Activated CD4-positive, alpha-beta T cell treated with anti-CD3 and anti-CD28 coated beads, Interleukin-2, amount 10 ng/mL, durations not matched to agents 24 days and 14 days (primary cell): ENCODE measurements at places on chromosomes 2 and 18. TPM values are rescaled to one million over a fixed set of nuclear protein-coding genes. Genes with fewer than 3 reads are reported as not detected.
A peak's percentile ranks its signal among the peaks of the same experiment; 100 is the strongest.

The RFTN2 gene
- not detected in 2 replicates for total RNA-seq

The ERICH2 gene
- not detected in 2 replicates for total RNA-seq

The TLX2 gene
- total RNA-seq, result 0.54 and 0.70 TPM in 2 replicates

The MAP3K19 gene
- total RNA-seq, result not detected in 2 replicates

The DGKD gene
- 49.1 and 52.8 TPM in 2 replicates for total RNA-seq

The MAPRE2 gene
- total RNA-seq, result 46.8 and 52.5 TPM in 2 replicates

The CDH2 gene
- total RNA-seq, result 0.07 TPM in 1 of 2 replicates, not detected in the other

The USP40 gene
- total RNA-seq, result 11.3 and 12.8 TPM in 2 replicates

The OSR1 gene
- total RNA-seq, result not detected in 2 replicates

The STAT4 gene
- 47.9 and 50.8 TPM in 2 replicates for total RNA-seq

The MBD2 gene
- total RNA-seq, result 195 and 200 TPM in 2 replicates

The EPAS1 gene
- 16.2 and 19.4 TPM in 2 replicates for total RNA-seq

The CYBRD1 gene
- total RNA-seq, result 4.7 and 5.1 TPM in 2 replicates

The ASB18 gene
- not detected in 2 replicates for total RNA-seq

The TEKT4 gene
- total RNA-seq, result 0.43 and 0.49 TPM in 2 replicates

DNA sequence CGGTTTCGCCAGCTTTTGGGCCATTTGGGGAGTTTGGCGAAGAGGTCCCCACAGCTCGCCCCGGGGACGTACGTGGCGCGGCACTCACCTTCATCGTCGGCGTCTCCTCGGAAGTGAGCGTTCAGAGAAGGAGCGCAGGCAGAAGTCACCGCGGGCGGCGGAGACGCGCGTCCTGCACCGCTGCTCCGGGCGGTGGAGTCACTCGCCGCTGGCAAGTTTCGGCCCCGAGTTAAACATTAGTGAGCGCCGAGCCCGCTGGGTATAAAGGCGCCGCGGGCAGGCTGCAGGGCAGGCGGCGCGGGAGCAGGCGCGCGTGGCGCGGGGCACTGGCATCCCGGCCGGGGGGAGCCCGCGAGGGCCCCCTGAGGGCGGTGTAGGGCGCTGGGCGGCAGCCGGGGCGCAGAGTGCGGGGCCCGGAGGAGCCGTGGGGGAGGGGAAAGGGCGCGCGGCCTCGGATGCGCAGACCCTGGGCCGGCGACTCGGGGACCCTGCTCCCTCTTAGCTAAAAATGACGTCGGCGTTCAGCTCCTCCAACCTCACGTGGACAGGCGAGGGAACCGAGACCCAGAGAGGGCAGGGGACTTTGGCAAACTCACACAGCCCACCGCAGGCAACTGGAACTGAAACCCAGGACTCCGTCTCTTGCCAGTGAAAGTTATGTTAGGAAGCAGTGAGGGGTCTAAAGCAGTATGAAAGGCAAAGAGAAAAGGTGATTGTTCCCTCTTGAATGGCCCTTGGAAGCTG, at the start of gene DPP4:
Gene DPP4, minus strand, starts transcription at position 328 of the 744 bp plus-strand sequence. Its CDS starts 234 bp downstream, at position 94.
- H3K4me3 ChIP-seq, result peak within 1 kb of the TSS; percentile 95
- H3K27ac ChIP-seq, result peak within 1 kb of the TSS; percentile 96
- DNase-seq, result peak; percentile 89
- H3K36me3 ChIP-seq, result peaks cover 60% of the 10 kb centered on the region

- peaks cover 37% of the 10 kb centered on the region for H3K4me1 ChIP-seq
- no peak overlapping the region for H3K4me3 ChIP-seq
- peak overlapping the region; percentile 3 for H3K27ac ChIP-seq
- H3K36me3 ChIP-seq, result peaks cover 31% of the 10 kb centered on the region
- no peaks in the 10 kb centered on the region for H3K27me3 ChIP-seq
Measured at GRCh38 chr2:224570328-224570993, 14.7 kb downstream of the CUL3 start.

DNA sequence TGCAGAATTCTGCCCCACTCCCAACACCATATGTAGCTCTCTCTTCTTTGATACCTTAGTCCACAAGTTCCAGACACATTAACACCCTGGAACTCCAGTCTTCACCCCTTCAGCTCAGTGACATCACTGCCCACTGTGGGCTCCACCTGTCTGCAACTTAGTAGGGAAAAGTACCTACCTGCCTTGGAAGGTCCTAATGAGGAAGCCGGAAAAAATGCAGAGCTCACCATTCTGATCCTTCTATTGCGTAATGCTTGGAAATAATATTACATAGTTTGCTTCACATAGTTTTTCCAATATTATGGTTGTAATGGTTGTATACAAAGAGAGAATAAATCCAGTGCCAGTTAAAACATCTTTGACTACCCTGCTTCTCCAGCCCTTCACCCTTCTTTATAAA, 738.4 kb downstream of the RNF144A start:
- H3K4me3 ChIP-seq, result no peak overlapping the region
- peaks cover 14% of the 10 kb centered on the region for H3K36me3 ChIP-seq
- peaks cover 2% of the 10 kb centered on the region for H3K4me1 ChIP-seq

DNA sequence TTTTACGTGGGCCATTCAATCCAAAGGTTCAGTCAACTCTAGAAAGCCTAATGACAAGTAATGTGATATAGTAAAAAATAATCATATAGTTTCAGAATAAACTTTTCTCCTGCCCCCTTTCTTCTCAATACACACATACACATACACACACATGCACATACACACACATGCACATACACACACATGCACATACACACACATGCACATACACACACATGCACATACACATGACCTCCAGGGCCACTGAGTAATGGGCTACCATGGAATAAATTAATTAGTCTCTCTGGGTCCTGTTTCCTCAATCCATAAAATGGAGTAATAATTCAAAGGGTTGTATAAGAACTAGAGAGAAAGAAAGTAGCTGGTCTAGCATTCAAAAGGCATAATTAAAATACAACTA, 5.4 kb upstream of the TRIB2 start:
- no peak for DNase-seq
- no peaks in the 10 kb centered on the region for H3K27me3 ChIP-seq
- no peak overlapping the region for H3K27ac ChIP-seq
- H3K4me1 ChIP-seq, result peaks cover 55% of the 10 kb centered on the region
- no peak overlapping the region for H3K4me3 ChIP-seq

- no peaks in the 10 kb centered on the region for H3K4me1 ChIP-seq
- H3K27me3 ChIP-seq, result peaks cover 4% of the 10 kb centered on the region
- DNase-seq, result no peak
- H3K4me3 ChIP-seq, result no peak overlapping the region
Measured at GRCh38 chr2:85477884-85478283, 59.4 kb downstream of the SH2D6 start.

DNA sequence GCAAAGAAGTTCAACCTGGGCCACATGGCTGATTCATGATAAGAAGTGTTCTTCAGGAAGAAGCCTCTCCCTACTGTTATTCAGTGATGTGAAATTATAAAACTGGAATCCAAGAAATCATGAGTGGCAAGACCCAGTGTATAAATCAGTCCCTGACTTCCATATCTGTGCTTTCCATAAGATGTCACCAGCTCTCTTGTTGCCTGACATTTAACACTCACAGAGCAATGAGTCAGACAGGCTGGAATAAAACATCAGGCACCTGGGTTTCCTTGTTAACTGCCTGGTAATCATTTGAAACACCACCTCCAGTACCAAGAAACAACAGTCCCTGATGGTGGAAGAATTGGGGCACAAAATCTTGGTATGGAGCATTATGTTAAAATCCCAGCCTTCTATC, 76.1 kb downstream of the SCG2 start:
- H3K27me3 ChIP-seq, result no peaks in the 10 kb centered on the region
- no peak overlapping the region for H3K27ac ChIP-seq
- no peaks in the 10 kb centered on the region for H3K36me3 ChIP-seq
- H3K4me3 ChIP-seq, result no peak overlapping the region
- no peaks in the 10 kb centered on the region for H3K4me1 ChIP-seq
- no peak for DNase-seq

GRCh38 chr2:199742884-199743283, 108.1 kb downstream of the FTCDNL1 start:
- no peaks in the 10 kb centered on the region for H3K36me3 ChIP-seq
- H3K27me3 ChIP-seq, result peaks cover 15% of the 10 kb centered on the region
- no peak overlapping the region for H3K4me3 ChIP-seq
- peaks cover 4% of the 10 kb centered on the region for H3K4me1 ChIP-seq
- DNase-seq, result no peak
- no peak overlapping the region for H3K27ac ChIP-seq

- peaks cover 1% of the 10 kb centered on the region for H3K27me3 ChIP-seq
- H3K4me1 ChIP-seq, result peaks cover 18% of the 10 kb centered on the region
- no peak overlapping the region for H3K4me3 ChIP-seq
- peaks cover 2% of the 10 kb centered on the region for H3K36me3 ChIP-seq
- H3K27ac ChIP-seq, result peak overlapping the region; percentile 38
Measured at GRCh38 chr2:152421521-152422370, 86.8 kb downstream of the FMNL2 start.

- H3K36me3 ChIP-seq, result no peaks in the 10 kb centered on the region
- H3K4me3 ChIP-seq, result no peak overlapping the region
- H3K27ac ChIP-seq, result no peak overlapping the region
- no peaks in the 10 kb centered on the region for H3K27me3 ChIP-seq
- H3K4me1 ChIP-seq, result peaks cover 11% of the 10 kb centered on the region
Measured at GRCh38 chr2:2899826-2900225, 477.8 kb downstream of the EIPR1 start.

GRCh38 chr2:241569831-241570281, 11.3 kb downstream of the BOK start:
- no peaks in the 10 kb centered on the region for H3K4me1 ChIP-seq
- no peak overlapping the region for H3K27ac ChIP-seq
- no peaks in the 10 kb centered on the region for H3K36me3 ChIP-seq
- no peaks in the 10 kb centered on the region for H3K27me3 ChIP-seq
- H3K4me3 ChIP-seq, result no peak overlapping the region

- H3K36me3 ChIP-seq, result no peaks in the 10 kb centered on the region
- no peaks in the 10 kb centered on the region for H3K4me1 ChIP-seq
- H3K27ac ChIP-seq, result no peak overlapping the region
- DNase-seq, result no peak
Measured at GRCh38 chr2:172350839-172351479, 76.4 kb upstream of the ITGA6 start.

GRCh38 chr2:124647245-124647644, 622.2 kb downstream of the CNTNAP5 start:
- H3K27ac ChIP-seq, result no peak overlapping the region
- H3K36me3 ChIP-seq, result no peaks in the 10 kb centered on the region
- no peaks in the 10 kb centered on the region for H3K27me3 ChIP-seq
- H3K4me1 ChIP-seq, result no peaks in the 10 kb centered on the region

DNA sequence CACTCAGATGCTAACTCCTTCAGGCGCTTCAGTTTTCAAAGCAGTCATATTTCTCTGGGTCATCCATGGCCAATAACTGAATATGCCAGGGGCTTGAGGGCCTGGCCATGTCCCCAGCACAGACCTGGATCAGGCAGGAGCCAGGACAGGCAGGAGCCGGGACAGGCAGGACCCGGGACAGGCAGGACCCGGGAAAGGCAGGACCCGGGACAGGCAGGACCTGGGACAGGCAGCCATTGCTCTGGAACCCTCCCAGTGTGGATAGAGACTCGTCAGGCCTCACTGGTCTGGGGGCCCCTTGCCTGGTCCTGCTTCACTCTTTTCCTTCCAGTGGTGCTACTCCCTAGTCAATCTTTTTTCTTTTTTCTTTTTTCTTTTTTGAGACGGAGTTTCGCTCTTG, 117.5 kb upstream of the TEX51 start:
- H3K4me3 ChIP-seq, result no peak overlapping the region
- no peak for DNase-seq
- H3K27me3 ChIP-seq, result peaks cover 25% of the 10 kb centered on the region
- H3K27ac ChIP-seq, result no peak overlapping the region
- no peaks in the 10 kb centered on the region for H3K36me3 ChIP-seq
- H3K4me1 ChIP-seq, result peaks cover 4% of the 10 kb centered on the region

GRCh38 chr2:214652473-214652872, 157.0 kb downstream of the BARD1 start:
- H3K4me1 ChIP-seq, result no peaks in the 10 kb centered on the region
- no peak overlapping the region for H3K4me3 ChIP-seq
- no peak for DNase-seq
- no peak overlapping the region for H3K27ac ChIP-seq

DNA sequence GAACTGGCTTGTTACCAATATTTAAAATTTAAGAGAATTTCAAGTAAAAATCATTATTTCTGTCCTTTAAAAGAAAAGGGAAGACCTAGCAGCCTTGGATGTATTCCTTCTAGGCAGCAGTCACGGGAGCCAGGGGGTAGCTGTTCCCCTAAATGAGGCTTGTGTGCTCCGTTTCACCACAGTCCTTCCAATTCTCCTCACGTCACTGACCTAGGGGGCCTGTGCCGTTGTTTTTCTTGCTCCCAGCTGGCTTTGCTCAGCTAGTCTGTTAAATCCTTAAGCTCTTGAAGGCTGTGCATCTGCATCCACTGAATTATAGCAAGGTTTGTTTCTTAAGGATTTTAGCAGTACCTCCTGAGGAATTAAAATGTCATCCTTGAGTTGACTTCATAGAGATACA, 9.9 kb downstream of the KLHL23 start:
- H3K36me3 ChIP-seq, result peaks cover 3% of the 10 kb centered on the region
- peaks cover 2% of the 10 kb centered on the region for H3K4me1 ChIP-seq
- H3K4me3 ChIP-seq, result no peak overlapping the region
- DNase-seq, result no peak
- H3K27me3 ChIP-seq, result no peaks in the 10 kb centered on the region
- no peak overlapping the region for H3K27ac ChIP-seq

DNA sequence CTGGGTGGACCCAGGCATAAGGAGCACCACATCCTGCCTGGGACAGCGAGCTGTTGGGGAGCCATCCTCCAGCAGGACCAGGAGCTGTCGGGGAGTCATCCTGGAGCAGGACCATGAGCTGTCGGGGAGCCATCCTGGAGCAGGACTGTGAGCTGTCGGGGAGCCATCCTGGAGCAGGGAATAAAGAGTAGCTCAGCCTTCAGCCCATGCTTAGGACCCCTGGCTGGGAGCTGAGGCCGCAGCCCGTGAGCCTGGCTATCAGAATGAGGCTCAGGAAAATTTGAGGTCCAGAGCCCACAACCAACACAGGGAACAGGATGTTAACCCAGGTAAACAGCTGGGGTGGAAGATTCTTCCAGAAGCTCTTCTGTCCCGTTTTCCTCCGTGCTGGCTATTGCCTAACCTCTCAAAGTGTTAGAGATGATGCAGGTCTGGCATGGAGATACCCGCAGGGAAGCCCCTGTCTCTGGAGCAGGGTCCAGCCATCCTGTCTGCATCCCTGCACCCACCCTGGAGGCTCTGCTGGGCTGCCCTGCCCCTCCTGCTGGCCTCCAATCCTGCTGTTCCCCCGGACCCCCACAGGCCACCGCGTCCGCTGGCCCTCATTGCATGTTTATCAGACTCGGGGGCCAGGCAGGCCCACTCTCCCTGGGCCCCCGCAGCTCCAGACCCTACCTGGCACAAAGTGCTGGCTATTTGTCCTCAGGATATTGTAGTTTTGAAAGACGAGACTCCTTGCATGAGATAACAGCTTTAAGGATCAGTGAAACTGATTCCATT, 243.5 kb upstream of the MYT1L start:
- DNase-seq, result no peak
- H3K4me3 ChIP-seq, result no peak overlapping the region
- H3K4me1 ChIP-seq, result no peaks in the 10 kb centered on the region
- no peaks in the 10 kb centered on the region for H3K27me3 ChIP-seq
- no peaks in the 10 kb centered on the region for H3K36me3 ChIP-seq

DNA sequence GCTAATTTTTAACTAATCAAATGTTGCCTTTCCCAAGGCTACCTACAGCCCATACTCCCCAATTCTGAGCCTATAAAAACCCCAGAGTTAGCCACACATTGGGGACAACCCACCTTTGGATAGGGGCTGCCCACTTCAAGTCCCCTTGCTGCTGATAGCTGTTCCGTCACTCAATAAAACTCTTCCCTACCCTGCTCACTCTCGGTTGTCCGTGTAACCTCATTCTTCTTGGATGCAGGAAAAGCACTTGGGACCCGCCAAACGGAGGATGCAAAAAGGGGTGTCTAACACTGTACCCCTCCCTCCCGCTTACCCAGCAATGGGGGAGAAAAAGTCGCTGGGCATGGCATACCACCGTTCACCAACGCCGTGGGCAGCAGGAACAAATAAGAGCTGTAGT, 12.2 kb downstream of the IWS1 start:
- no peak overlapping the region for H3K4me3 ChIP-seq
- no peak overlapping the region for H3K27ac ChIP-seq
- no peaks in the 10 kb centered on the region for H3K27me3 ChIP-seq
- no peak for DNase-seq
- H3K4me1 ChIP-seq, result peaks cover 41% of the 10 kb centered on the region
